ENCODE measurements at places on chromosomes 6 and 20.

DNA sequence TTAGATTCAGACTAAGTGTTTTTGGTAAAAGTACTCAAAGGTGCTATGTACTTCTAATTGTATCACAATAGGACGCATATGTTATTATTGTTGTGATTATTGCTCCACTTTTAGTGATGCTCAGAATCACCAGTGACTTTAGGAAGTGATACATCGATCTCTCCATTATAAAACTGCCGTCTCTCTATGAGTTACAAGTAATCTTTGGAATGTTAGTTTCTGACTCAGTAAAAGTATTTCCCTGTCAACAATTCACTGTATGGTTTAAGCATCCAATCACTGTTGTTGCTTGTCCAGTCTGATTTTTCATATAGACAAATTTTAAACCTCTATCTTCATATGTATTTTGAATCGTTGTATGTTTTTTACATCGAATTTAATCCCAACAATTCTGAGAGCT, 9.4 kb downstream of the DCBLD1 start:
- no peak for DNase-seq

GRCh38 chr20:55090286-55090685, 614.9 kb downstream of the DOK5 start:
- DNase-seq, result no peak

GRCh38 chr6:162854228-162854627, 126.5 kb downstream of the PACRG start:
- no peak for DNase-seq

- DNase-seq, result no peak
Observed at GRCh38 chr20:20683481-20684321, 28.7 kb downstream of the RALGAPA2 start.

- no peak for DNase-seq
Observed at GRCh38 chr6:135939208-135939591, 87.7 kb downstream of the PDE7B start.

DNA sequence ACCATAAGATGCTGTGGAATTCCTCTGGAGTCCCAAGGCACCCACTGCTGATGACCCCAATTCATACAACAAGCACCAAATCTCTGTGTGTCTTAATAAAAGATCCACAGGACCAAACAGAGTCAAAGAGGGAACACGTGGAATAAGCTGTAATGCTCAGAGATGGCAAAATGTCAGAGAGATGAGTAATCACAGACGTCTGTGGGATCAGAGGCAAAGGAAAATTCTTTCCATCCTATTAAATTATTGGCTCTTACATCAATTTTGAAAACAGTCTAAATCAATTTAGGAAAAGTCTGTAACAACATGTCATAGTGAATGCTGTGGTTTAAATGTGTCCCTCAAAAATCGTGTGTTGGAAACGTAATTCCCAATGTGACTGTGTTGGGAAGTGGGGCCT, 17.5 kb upstream of the SAMD3 start:
- DNase-seq, result no peak

DNA sequence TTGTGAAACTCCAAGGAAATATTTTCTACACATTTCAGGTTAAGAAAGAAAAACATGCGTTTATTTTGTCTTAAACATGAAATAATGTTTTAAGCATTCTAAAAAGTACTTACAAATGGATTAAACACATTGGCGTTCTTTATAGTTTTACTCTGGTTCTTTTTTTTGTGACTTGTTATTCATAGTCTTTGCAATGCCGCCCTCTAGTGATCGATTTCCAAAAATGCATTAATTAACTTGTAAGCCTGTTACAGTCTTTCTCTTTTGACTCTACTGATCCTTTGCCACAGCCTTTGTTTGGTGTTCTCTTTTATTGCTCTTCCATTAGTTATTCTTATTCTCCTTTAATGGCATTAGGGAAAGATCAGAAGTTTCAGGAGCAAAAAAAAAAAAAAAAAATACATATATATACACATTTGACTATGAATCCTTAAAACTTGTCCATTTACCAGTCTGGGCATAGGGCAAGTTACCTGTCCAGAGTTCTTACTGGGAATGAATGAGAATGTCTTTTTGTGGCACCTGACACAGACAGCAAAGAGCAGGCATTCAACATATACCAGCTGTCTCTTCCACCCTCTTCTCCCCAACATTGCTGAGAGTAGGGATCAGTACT, 59.9 kb downstream of the MACROD2 start:
- DNase-seq, result no peak

- no peak for DNase-seq
Observed at GRCh38 chr6:73471686-73472290, 10.3 kb downstream of the MTO1 start.

DNA sequence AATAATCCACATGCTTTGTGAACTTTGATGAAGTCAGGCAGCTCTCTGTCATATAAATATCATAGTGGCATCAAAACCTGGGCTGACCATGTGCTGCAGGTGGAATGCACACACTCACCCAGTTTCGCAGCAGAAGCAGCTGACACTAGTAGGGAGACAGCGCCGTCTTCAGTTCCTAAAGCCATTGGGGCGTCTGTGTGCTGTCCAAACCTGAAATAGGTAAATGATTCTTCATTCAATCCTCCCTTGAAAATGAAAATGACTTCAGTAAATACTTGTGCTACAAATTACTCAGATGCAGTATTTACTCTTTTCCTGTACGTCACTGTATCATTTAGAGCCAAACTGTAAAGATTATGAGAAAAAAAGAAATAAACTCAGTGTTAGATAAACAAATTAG, 127.5 kb downstream of the EYA4 start:
- DNase-seq, result no peak

GRCh38 chr6:139944131-139944530, 569.7 kb upstream of the CITED2 start:
- DNase-seq, result no peak

- DNase-seq, result no peak
Observed at GRCh38 chr6:55064711-55065420, 109.4 kb upstream of the HCRTR2 start.

GRCh38 chr6:117272032-117272866, 6.9 kb downstream of the VGLL2 start:
- no peak for DNase-seq

DNA sequence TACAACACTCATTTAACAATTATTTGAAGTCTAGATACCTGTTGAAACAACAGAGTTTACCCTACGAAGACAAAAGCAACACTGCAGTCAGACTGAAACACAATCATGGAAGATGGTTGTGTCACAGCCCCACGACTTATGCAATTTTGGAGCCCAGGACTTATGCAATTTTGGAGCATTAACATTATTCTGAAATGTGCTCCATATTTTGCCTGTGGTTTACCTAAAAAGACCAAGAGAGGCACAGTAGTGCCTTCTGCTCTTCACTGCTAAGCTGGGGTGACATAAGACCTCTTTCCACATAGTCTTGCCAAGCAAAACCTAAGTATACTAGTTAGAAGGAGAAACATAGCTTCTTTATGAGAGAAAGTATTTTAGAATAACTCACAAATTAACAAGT, 216.5 kb downstream of the PTPRK start:
- DNase-seq, result no peak

DNA sequence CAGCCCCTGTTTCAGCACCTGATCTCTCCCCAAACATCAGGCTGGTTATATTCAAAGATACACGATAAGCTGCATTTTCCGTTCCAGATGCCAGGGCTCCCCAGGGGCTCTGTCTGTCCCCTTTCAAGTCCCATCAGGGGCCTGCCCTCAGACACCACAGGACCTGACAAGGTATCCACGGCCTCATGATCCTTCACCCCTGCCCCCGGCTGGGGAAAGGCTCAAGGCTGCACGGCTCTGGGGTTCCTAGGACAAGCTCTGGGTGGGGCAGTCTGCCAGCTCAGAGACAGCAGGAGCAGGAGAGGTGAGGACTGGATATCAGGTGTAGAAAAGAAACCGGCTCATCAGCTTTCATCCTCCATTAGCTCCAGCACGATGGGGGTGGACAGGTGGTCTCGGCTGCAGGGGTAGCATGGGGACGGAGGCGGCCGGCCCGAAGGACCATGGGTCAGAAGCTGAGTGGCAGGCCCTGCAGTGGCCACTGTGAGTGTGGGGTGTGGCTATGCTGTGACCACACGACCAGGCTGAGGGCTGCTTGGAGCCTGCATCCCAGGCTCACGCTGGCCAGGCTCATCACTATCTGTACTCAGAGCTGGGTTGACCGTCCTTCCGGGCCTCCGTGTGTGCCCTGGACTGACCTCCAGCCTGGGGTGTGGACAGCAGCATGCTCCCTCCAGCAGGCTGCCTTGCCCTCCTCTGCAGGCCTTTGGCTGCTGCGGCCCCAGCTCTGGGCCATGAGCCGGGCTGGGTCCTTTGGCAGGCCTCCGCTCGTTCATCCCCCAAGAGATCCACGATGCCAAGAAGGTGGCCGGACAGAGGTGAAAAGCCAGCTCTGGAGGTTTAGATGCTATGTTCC, 386.2 kb downstream of the THBS2 start:
- no peak for DNase-seq

DNA sequence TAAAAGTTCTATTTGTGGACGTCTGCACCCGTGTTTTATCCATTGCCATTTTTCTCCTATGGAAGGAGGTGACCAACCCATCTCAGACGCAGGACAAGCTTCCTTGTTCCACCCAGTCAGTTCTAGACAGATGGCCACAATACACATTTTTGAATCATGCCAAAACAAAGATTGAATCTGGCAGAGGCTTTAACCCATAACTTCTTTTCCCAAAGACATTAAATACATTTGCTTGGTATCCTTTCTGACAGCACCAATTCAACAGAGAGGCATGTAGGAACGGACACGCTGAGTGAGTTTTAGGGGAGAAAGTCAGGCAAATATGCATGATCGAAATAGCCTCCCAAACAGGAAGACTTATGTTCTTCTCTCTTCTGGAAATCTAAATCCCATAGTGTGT, 552.7 kb upstream of the AGPAT4 start:
- DNase-seq, result no peak

GRCh38 chr6:124885171-124885570, 77.1 kb upstream of the RNF217 start:
- no peak for DNase-seq

DNA sequence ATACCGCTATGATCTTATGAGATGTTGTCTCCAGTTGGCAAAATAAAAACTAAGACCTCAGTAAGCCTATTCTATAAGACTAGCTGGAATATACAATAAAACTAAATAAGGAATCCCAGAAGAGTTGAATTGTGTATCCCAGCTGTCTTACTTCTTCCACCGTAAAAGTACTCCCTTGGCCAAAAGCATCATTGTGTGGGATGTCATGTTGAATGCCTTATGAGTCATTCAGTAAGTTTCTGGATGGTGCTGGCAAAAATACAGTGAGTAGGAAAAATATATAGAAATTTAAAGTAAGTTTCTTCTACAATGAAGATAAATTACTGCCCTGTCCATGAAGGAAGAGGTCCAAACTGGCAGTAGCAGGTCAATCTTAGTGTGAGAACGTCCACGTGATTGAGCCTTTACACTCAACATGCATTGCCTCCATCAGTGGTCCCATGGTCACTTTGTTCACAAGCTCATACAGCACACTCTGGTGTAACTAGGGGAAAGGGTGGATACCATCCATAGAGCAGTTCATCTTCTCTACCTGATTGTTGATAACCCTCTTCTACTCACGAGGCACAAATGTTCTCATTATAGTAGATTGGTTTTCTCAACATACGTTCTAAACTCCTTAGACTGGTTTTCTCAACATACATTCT, 13.7 kb upstream of the ZNF318 start:
- no peak for DNase-seq

DNA sequence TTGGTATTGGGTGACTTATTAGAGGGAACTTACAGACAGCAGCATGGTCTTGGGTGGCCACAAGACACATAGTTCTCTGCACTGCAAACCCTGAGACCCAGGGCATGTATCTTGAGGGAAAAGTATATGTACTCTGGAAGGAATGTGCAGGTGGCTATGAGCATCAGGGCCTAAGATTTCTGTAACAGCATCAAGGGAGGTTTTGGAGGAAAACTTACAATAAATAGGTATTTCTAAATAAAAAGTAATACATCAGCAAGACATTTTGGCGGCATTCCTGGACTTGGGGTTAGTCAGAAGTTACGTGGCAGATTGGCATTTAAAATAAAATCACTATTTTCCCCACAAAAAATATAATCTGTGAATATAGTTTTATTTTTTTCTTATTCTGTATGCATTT, 8.0 kb upstream of the STX7 start:
- DNase-seq, result no peak

- DNase-seq, result no peak
Observed at GRCh38 chr6:14546036-14546435, 428.5 kb downstream of the CD83 start.

- no peak for DNase-seq
Observed at GRCh38 chr6:11755725-11756124, 22.9 kb downstream of the ADTRP start.

GRCh38 chr20:3353646-3354045, 53.8 kb downstream of the DNAAF9 start:
- DNase-seq, result no peak

DNA sequence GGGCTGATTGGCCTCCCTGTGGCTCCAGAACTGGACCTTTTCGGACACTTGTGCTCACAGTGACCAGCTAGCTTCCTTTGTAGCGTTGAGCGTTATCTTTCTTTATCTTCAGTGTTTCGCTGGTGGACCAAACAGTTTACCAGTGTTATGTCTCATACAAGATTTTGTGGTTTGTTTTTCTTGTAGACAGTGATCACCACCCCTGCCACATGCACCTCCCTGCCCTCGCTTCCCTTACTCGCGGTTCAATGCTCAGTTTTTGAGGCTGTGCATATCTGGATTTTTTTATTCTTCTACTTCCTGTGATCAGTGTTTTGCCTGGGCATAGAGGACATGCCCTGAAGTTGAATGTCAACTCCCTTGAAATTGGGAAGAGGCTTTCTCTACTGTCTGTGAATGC, 16.4 kb downstream of the MYT1 start:
- no peak for DNase-seq

- no peak for DNase-seq
Observed at GRCh38 chr20:48378976-48379675, 448.7 kb downstream of the PREX1 start.

GRCh38 chr20:10603378-10603777, 70.4 kb downstream of the JAG1 start:
- DNase-seq, result no peak

GRCh38 chr6:142047934-142048592, 84.7 kb upstream of the GJE1 start:
- no peak for DNase-seq

- no peak for DNase-seq
Observed at GRCh38 chr20:48339190-48339985, 488.4 kb downstream of the PREX1 start.
